Skin of body (tissue), 3 donors: ENCODE measurements at places on chromosomes 2 and 18. TPM values are rescaled to one million over a fixed set of nuclear protein-coding genes. Genes with fewer than 3 reads are reported as not detected.

DNA sequence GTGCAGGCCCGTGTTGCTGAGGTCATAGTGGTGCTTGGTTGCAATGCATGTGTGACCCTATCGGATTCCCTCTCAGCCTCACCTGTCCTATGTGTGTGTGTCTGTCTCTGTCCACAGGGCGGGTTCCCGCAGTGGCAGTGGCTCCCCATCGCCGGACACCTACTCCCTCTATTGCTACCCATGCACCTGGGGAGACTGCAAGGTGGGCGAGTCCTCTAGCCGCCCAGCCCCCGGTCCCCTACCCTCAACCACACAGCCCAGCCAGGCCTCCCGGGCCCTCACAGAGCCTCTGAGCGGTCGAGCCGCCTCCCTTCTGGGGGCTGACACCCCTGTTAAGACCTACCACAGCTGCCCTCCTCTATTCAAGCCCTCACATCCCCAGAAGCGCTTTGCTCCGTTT lies 14.2 kb downstream of the GAREM2 start:
- no peak for DNase-seq

The MERTK gene
- 9.5 TPM for total RNA-seq

- DNase-seq, result no peak
These were observed 174.2 kb upstream of the GLI2 start for GRCh38 chr2:120561379-120562035.

DNA sequence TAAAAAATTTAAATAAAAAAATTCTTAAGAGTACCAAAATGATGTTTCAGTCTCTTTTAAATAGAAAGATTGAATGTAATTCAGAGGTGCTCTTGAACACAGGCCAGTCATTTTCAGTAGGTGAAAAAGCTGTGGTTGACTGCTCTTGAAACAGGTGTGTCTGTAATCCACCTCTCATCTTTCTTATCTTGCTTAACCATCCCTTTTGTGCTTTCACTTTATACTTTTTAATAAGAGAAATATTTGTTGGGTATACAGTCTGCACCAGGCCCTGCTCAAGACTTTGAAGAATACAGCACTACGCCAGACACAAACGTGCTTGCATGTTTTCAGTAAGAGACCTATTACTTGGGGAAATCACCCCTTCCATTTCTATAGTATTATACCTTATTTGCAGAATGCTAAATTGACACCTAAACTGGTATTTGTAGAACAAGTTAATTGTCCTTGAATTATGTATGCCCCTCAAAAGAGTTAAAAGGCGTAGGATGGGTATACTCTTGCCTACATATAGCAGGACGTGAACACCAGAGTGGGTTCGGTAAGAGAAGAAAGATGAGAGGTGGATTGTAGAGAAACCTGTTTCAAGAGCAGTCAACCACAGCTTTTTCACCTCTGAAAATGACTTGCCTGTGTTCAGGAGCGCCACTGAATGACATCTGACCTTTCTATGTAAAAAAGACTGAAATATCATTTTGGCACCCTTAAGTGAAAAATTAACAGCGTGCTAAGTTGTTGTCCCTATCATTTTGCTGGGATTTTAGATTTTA lies 4.0 kb upstream of the RTN4 start:
- no peak for DNase-seq

The SMC6 gene
- total RNA-seq, result 23.8 TPM

The SERPINE2 gene
- total RNA-seq, result 32.9 TPM

DNA sequence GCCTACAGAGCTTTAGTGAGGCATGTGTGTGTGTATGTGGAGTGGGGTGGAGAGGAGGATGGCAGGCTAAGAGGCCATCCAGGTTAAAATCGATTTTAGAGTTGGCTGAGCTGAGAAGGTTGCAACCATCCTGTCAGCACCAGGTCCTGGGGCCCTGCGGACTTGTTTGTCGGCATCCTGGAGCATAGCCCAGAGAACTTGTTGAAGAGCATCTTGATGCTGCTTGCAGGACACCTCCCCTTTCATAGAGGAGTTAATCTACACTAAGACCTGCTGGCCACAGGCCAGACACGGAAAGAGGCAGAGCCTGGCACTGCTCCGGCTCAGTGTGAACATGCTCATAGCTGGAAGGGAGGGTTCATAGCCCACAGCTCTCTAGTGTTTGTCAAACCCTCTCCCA lies 72.1 kb upstream of the RGPD5 start:
- no peak for DNase-seq

- no peak for DNase-seq
These were observed 6.4 kb downstream of the MYT1L start for GRCh38 chr2:2324565-2325101.

The INHA gene
- total RNA-seq, result 0.10 TPM

DNA sequence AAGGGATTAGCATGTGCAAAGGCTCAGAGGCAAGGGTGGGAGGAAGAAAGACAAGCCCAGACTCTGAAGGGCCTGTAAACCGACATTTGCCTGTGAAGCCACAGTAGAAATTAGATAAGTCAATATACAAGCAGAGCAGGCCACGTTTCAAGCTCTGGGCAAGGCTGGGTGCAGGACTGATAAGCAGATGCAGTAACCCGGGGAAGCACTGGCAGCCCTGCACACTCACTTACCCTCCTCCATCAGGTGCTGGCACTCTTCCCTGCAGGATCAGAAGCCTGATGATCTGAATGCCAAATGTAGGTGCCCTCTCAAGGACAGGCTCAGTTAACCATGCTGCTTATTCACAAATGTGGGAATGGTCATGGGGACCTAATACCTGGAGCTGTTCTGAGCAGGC lies 46.3 kb upstream of the RAB12 start:
- DNase-seq, result no peak

- DNase-seq, result no peak
These were observed 1.4 kb upstream of the ATP8B1 start for GRCh38 chr18:57804557-57804956.

The ALPG gene
- not detected for total RNA-seq

DNA sequence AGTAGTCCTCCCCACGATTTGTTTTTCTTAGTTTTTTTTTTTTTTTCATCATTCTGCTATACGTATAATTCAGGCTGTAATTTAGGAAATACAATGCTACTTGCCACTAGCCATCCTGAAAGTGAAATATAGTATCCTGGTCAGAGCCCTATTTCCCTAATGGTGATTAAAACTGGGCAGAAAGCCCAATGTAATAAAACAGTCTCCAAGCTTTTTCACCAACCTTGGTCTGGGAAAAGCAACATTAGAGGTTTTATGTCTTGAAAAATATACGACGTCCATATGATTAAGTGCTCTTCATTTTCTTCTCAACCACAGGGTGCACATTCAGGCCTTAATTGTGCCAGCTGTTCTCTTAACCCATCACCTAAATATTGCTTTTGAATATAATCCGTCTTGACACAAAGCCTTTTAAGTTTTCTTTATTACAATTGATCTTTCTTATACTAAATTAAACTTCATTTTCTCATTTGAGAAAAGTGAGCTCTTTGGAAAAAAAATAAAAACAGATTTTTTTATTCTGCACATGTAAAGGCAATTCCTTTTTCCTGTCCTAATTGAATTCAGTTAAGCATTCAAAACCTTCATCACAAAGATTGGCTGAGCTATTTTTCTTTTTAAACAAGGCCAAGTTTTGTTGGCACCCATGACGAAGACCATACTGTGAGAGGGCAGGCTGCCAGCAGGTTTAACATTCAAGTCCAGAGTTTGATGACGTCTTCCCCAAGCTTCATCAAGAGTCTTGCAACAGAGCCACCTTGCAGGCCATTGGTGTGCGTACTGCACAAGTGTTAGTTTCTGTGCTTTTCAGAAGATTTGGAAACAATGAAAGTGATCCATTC lies 52.7 kb downstream of the MAP2 start:
- peak; percentile 19 for DNase-seq
